ENCODE measurements at places on chromosomes 2 and 18. TPM values are rescaled to one million over a fixed set of nuclear protein-coding genes. Genes with fewer than 3 reads are reported as not detected.

- H3K27ac ChIP-seq: no peak overlapping the region
- no peak for DNase-seq
- no peaks in the 10 kb centered on the region for H3K27me3 ChIP-seq
Measured at GRCh38 chr2:158004126-158004764, 97.4 kb upstream of the UPP2 start.

DNA sequence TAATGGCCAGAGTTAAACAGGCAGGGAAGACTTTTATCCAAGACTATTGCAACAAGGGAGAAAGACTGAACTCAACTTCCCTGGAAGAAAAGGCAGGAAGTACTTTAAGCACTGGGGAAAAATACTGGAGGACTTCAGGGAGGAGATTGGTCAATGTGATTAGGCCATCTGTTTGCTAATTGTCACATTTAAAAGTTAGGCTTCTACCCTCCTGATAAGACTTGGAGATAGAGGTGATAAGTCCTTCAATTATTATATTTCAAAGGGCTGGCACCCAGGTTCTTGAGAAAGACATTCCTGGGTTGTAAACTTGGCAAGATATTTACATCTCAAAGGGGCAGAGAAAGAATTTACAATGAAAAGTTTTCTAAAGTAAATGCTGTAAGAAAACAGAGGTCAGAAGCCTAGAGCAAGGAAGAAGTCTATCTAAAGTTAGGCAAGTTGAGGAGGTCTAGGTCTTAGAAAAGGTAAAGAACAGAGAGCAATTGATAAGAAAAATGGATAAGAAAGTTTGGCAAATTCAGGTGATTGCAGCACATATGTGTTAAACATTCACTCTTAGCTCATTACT is 48.4 kb downstream of the DTNA start:
- no peaks in the 10 kb centered on the region for H3K36me3 ChIP-seq
- H3K27me3 ChIP-seq: no peaks in the 10 kb centered on the region
- no peak overlapping the region for H3K4me3 ChIP-seq
- DNase-seq: no peak
- no peak overlapping the region for H3K27ac ChIP-seq

- H3K4me1 ChIP-seq: no peaks in the 10 kb centered on the region
- no peak overlapping the region for H3K27ac ChIP-seq
- no peaks in the 10 kb centered on the region for H3K36me3 ChIP-seq
Measured at GRCh38 chr2:225073198-225073597, 30.9 kb upstream of the DOCK10 start.

DNA sequence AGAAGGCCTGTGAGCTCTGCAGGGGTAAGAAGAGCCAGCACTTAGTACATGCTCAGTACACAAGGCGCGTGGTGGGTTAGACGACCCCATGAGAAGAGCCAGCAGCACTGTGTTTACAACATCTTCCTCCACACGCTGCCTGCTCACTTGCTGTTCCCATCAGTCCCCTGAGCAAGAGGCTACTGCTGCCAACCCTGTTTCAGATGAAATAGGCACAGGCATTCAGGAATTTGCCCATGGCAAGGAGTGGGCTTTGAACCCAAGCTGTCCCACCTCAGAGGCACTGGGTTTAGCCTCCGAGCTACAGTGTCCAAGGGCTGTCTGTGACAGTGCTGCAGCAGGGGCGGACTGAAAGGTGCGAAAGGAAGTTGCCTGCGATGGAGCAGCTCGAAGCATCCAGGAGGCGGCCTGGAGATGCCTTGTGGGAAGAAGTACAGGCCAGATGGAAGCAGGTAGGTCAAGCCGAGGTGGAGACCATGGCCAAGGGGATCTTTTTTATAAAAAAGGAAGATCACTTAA is 121.5 kb upstream of the PXDN start:
- H3K27me3 ChIP-seq: no peaks in the 10 kb centered on the region
- no peak overlapping the region for H3K4me3 ChIP-seq
- no peaks in the 10 kb centered on the region for H3K4me1 ChIP-seq
- H3K36me3 ChIP-seq: no peaks in the 10 kb centered on the region

Gene CD28
- total RNA-seq: 1.5 TPM

- no peaks in the 10 kb centered on the region for H3K36me3 ChIP-seq
- peaks cover 6% of the 10 kb centered on the region for H3K4me1 ChIP-seq
- H3K27me3 ChIP-seq: no peaks in the 10 kb centered on the region
- no peak overlapping the region for H3K4me3 ChIP-seq
Measured at GRCh38 chr2:10297191-10297830, 5.4 kb upstream of the HPCAL1 start.

DNA sequence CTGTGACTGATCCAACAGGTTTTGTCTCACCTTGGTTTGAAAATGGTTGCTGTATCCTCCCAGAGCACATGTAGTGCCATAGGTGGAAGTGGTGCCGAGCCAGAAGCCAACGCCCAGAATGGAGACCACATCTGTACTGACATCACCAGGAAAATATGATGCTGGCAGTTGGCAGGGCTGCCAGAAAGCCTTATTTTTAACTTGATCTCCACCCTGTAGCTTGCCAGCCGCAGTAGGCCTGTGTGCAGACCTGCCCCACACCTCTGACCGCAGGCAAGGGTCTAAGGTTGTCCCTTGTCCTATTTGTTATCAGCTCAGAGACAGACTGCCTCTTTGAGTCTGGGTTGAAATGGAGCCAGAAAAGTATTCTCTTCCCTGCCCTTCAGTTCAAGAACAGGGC is 123.5 kb upstream of the EML6 start:
- H3K4me3 ChIP-seq: no peak overlapping the region
- peaks cover 48% of the 10 kb centered on the region for H3K4me1 ChIP-seq
- H3K27me3 ChIP-seq: no peaks in the 10 kb centered on the region
- DNase-seq: peak; percentile 76
- H3K27ac ChIP-seq: peak overlapping the region; percentile 4

DNA sequence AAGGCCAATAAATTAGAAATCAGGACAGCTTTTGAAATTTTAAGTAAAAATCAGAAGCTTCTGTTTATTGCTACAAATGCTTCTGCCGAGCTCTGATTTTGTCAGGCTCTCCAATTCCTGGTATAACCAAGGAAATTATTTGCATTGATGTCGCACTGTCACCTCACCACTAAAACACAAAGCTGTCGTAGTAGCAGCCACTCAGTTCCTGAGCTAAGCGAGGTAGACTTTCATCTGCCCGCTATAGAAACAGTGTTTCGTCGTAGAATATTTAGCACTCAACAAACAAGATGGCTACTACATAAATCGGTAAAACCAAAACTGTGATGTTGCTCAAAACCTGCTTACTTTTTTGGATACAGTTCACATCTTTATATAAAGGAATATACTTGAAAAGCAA is 141.3 kb upstream of the FOSL2 start:
- H3K4me1 ChIP-seq: no peaks in the 10 kb centered on the region
- H3K36me3 ChIP-seq: no peaks in the 10 kb centered on the region
- no peak overlapping the region for H3K27ac ChIP-seq
- no peak overlapping the region for H3K4me3 ChIP-seq
- DNase-seq: no peak

Gene OTOS
- total RNA-seq: not detected

- no peak overlapping the region for H3K4me3 ChIP-seq
- no peak overlapping the region for H3K27ac ChIP-seq
- H3K4me1 ChIP-seq: no peaks in the 10 kb centered on the region
- DNase-seq: no peak
- H3K36me3 ChIP-seq: no peaks in the 10 kb centered on the region
Measured at GRCh38 chr18:8004792-8005191, 437.7 kb downstream of the PTPRM start.

Gene KLHL29
- 2.0 TPM for total RNA-seq

Gene TCF23
- total RNA-seq: 0.05 TPM

GRCh38 chr2:9114458-9114857 is 92.2 kb upstream of the ASAP2 start:
- no peaks in the 10 kb centered on the region for H3K36me3 ChIP-seq
- no peak overlapping the region for H3K4me3 ChIP-seq

Gene RAX
- total RNA-seq: not detected

Gene PTMA
- total RNA-seq: 1,195 TPM

DNA sequence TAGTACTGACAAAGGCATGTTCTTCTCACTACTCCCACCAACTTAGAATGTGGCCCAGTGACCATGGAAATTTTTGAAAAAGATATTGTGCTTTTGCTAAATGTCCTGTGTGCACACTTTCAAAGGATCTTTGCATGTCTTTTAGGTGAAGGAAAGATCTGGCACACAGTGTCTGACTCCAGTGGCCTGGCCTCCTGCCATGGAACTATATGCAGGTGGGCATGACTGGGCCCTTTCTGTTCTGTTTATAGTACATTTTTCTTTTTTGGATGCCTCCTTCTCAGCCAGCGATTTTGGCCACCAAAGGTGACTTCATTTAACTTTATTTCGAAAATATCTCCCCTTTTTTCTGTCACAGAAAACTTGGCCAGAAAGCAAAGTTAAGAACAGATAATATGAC is 999.7 kb upstream of the PIK3C3 start:
- no peaks in the 10 kb centered on the region for H3K4me1 ChIP-seq
- DNase-seq: no peak
- H3K27me3 ChIP-seq: no peaks in the 10 kb centered on the region
- no peak overlapping the region for H3K27ac ChIP-seq

Gene AGAP1
- total RNA-seq: 62.9 TPM

Gene SIX3
- total RNA-seq: not detected

DNA sequence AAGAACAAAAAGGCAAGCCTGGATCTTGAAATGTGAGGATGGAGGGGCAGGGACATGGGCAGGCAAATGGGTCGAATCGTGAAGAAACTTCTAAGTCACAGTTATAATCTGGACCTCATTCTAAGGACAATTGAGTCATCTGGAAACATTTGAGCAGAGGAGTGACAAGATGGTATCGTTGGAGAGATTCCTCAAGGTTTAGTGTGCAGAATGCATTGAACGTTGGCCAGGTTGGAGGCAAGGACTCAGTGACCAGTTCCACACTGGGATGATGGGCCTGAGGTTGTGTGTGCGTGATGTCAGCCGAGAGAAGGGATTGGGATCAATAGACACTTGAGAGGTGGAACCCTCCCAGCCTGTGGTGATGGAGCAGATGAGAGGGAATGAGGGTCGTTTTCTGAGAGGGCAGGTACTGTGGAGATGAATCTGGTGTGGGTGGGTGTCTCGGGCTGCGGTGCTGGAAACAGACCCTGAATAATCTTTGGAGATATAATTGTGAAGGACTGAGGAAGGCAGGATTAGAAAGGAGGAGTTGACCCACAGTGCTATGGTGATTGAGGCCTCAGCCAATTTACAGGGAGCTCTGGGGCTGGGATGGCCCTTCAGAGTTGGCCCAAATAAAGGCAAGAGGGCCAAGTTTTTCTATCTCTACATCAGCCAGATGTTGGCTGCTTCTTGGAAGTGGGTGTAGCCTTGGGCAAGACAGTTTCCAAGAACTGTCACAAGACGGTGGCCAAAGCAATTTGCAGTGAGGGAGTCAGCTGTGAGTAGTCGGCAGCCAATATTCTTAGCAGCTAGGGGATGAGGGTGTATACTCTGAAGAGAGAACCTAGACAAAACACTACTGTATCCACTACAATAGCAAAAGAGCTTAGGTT is 5.8 kb upstream of the ZNF532 start:
- H3K4me3 ChIP-seq: no peak overlapping the region
- H3K4me1 ChIP-seq: no peaks in the 10 kb centered on the region
- H3K27me3 ChIP-seq: no peaks in the 10 kb centered on the region
- peak; percentile 57 for DNase-seq
- H3K27ac ChIP-seq: no peak overlapping the region

DNA sequence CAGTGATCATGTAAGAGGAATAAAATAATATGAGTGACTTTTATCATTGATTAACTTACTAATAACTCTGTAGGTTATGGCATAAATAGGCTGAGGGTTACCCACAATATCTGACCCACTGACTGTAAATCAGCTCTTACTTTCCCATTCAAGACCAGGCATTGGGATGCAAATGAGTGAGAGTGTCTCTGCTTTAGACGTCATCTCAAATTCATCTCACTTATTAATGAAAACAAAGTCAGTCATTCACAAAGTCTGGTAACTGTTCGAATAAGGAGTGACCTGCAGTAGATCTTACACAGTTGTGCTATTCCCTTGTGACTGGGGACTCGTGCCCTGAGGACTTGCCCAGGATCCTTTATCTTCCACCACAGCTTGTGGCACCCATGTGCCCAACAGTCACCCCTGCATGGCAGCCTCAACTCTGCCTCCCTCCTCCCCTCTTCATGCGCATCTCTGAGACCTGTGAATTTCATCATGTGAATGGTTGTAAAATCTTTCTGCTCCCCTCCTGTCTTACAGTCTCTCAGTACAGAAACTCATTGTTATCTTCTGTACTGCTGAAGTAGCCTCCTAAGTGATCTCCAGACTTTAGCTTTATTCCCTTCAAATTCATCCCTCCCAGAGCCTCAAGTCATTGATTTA is 131.4 kb downstream of the ARHGAP28 start:
- H3K4me3 ChIP-seq: no peak overlapping the region
- no peak for DNase-seq
- H3K27ac ChIP-seq: no peak overlapping the region
- no peaks in the 10 kb centered on the region for H3K36me3 ChIP-seq
